ENCODE measurements at places on chromosomes 4 and X.

- no peak for DNase-seq
Measured at GRCh38 chr4:119715490-119716445, 87.2 kb upstream of the PDE5A start.

- peak; percentile 14 for DNase-seq
Measured at GRCh38 chrX:115690511-115691216, 129.7 kb downstream of the PLS3 start.

- DNase-seq: no peak
Measured at GRCh38 chr4:7788694-7789425, 150.8 kb downstream of the AFAP1 start.

- no peak for DNase-seq
Measured at GRCh38 chrX:11908371-11908770, 150.3 kb downstream of the MSL3 start.

- no peak for DNase-seq
Measured at GRCh38 chr4:2818351-2818939, 25.2 kb upstream of the ADD1 start.

- DNase-seq: no peak
Measured at GRCh38 chr4:24372881-24373280, 211.5 kb downstream of the DHX15 start.

DNA sequence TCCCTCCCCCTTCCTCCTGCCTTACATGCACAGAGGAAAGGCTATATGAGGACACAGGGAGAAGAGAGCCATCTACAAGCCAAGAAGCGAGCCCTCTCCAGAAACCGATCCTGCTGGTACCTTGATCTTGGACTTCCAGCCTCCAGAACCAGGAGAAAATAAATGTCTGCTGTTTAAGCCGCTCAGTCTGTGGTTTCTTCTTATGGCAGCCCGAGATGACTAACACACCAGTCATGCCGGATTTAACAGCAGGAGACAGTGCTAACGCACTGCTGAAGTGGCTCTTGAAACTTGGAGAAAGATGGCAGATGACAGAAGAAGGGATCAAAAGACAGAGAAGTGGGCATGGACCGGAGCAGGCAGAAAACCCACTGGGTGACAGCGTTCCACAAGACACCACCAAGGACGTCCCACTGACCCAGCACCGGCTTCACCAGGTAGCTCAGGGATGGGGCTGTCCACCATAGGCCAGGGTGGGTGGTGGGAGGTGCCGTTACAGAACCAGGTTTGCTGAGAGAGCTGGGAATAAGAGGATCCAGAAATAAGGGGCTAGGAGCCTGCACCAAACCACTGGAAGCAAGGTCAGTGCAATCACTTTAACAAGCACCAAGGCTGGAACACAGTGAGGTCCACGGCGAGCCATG lies 6.2 kb upstream of the MAN2B2 start:
- no peak for DNase-seq

- no peak for DNase-seq
Measured at GRCh38 chrX:10208281-10208856, 51.6 kb downstream of the CLCN4 start.

- no peak for DNase-seq
Measured at GRCh38 chr4:84948056-84948455, 18.4 kb downstream of the WDFY3 start.

GRCh38 chr4:7843831-7844593 lies 95.6 kb downstream of the AFAP1 start:
- peak; percentile 76 for DNase-seq

- DNase-seq: no peak
Measured at GRCh38 chr4:8537041-8537461, 43.1 kb upstream of the GPR78 start.

DNA sequence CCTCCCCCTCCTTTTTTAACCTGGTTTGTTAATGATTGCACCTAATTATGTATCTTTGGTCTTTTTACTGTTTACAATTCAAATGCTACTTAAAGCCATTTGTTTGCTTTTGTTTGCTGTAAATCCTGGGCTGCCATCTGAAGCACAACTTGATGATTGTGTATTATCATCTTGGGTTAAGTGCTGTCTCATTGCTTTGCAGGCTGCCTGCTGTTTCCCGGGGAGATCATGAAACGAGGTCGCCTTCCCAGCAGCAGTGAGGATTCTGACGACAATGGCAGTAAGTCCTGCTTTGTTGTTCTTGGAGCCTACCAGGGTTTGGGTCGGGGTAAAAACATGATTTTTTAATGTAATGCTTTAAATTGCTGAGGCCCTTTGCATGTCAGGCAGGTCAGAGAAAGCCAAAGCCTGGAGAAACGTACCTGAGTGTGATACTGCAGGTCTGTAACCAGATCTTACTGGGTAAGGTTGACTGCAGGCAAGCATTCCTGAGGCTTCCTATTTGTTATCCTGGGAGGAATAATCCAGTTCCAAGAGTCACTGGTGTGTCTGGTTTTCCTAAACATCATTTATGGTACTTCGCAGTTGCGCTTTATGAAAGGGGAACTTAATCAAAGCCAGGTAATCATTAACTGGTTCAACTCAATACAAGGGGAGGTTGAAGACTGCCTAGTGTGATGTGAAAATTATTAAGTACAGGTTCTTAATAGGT lies 22.2 kb downstream of the JADE1 start:
- DNase-seq: no peak

- DNase-seq: no peak
Measured at GRCh38 chr4:110442309-110442708, 33.6 kb upstream of the ENPEP start.

DNA sequence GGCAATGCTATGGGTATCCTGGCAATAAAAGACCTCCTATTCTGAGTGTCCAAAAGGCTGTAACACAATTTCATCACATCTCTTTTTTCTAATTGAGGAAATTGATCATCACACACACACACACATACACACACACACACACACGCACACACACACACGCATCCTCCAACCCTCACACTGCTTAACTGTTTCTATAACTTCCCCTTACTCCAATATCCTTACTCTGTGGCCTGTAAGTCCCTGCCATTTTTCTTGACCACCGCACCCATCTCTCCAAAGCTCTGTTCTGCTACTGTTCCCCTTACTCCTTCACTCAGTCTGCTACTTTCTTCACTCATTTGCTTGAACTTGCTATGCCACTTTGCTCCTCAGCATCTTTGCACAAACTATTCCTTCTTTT lies 115.6 kb downstream of the AMELX start:
- no peak for DNase-seq

DNA sequence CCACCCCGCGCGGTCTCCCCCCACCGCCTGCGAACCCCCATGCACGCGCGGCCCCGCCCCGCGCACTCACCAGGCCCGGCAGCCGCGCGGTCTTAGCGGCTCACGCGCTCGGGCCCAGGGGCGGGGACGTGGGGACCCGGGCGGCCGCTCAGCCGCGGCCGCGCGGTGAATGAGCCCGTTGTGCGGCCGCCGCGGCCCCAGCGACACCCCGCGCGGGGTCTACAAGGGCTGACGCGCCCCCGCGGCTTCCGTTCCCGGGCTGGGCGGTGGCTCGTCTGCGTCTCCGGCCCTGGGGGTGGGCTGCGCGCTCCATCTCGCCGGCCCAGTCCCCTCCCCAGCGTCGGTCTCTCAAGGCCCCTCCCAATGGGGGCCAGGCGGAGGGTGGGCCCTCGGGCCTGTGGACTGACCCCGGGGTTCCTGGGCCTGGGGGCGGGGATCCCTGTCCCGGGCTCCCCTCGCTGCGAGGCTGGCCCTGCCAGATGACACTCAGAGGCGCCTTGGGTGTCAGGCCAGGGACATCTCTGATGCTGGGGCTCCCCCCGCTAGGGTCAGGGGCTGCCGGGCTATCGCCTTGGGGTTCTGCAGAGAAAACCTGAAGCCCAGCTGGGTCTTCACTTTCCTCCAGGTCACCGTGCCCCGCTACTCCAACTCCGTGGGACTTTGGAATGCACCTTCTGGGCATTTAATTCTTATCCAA lies 4.3 kb upstream of the SLC26A1 start:
- no peak for DNase-seq

DNA sequence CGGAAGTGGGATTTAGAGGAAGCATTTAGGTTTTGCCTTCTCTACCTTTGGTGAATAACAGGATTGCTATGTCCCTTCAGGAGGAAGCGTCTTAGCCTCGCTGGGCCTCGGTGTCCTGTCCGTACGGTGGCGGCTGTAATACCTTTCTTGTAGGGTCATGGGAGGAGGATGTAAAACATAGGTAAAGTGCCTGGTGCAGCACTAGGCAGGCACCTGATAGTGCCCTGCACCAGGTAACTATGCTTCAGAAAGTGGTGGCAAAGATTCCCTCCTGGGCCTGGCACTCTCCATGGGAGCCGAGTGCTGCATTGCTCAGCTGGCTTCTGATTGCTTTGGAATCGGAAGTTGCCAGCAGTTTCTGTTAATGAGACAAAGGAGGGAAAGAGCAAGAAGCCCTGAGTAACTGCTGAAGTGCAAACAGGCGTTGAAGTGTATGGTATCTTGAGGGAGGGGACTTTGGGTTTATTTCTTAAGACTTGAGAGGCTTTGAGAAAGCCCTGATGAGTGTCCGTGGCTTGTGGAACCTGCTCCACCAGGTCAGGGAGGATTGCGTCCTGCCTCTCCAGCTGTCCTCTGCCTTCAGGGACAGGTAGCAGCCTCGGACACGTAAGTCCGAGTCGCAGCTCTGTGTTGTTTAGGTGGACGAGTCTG lies 45.8 kb downstream of the TBC1D14 start:
- DNase-seq: no peak

GRCh38 chrX:110180176-110180927 lies 137.5 kb downstream of the AMMECR1 start:
- DNase-seq: no peak

DNA sequence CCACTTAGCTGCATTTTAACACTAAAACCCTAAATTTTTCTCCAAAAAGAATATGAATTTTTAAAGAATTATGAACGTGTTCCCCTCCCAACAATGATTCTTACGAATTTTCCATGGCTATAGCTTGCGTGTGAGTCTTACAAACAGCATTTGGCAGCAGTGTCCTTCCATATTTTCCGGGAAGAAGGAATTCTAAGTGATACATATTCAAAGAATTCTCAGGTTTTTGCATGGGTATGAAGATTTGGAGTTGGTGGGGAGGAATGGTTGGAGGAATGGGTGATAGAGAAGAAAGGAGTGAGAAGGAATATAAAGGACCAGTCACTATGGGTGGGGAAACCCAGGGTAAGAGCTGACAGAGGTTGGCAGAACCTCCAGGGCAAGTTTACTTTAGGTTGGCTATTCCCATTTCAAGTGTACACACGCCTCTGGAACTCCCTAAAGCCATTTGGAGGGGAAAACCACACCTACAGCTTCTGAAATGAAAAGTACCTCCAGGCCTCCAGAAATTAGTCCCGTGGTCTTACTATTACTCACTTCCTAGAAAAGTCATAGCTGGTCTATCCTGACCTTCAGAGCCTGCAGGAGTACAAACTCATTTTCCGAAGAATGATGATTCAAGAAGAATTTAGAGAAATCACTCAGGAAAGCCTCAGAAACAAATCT lies 420.8 kb upstream of the DIPK2B start:
- no peak for DNase-seq

DNA sequence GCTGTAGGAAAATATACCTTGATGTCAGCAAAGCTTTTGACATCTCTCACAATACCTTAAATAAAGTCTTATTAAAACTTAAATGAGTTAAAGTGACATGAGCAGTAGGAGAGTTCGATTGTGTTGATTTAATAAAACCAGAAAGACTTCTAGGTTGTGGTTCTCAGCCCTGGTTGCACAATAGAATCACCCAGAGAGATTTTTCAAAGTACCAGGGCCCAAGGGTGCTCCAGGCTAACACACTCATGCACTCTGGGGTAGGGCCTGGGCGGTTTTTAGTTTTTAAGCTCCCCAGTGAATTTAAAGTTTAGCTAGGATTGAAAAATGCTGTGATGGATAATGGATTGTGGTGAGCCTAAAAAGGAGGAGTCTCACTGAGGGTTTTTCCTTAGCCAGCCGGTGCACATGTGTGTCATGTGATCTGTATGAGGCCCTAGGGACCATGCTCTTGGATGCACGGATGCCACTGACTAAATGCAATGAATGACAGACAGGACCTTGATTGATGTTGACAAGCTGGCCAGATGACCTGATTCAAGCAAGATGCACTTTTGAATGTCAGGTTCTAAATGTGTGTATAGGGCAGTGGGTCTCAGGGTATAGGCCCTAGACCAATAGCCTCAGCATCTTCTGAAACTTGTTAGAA lies 185.0 kb downstream of the PTTG2 start:
- no peak for DNase-seq

DNA sequence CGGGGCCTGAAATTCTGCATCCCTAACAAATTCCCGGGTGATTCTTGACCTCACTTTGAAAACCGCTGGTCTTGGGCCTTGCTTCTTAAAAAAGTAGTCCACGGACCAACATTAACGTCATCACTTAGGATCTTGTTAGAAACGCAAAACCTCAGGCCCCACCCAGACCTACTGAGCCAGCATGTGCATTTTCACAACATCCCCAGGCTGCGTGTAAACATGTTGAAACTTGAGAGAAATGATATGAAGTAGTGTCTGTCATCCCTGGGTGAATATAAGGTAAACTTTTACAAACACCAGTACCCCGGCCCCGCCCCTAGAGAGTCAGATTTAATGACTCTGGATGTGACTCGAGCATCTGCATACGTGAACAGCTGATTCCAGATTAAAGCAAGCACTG lies 33.7 kb downstream of the SORBS2 start:
- no peak for DNase-seq

- no peak for DNase-seq
Measured at GRCh38 chrX:153804100-153804595, 9.7 kb downstream of the SSR4 start.

DNA sequence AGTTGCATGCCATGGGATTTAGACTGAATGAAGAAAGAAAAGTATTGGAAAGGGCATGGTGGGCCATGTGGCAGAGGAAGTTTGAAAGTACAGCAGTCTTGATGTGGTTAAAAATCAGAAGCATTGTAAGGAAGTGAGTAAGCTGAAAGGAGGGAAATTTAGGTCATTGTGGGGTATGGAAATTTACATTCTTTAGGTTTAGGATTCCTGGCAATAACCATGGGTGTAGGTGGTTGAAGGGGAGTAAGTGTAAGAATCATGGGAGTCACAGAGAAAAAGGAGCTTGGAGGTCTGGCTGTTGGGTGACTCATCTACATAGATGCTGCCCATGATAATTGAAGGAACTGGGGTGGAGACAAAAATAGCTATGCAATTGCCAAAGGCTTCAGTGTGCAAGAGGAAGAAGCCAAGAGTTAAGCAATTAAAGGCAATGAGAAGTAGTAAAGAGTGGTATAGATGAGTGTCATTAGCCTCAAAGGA lies 243.8 kb upstream of the LDB2 start:
- no peak for DNase-seq

GRCh38 chr4:162408309-162408708 lies 244.5 kb upstream of the FSTL5 start:
- no peak for DNase-seq

DNA sequence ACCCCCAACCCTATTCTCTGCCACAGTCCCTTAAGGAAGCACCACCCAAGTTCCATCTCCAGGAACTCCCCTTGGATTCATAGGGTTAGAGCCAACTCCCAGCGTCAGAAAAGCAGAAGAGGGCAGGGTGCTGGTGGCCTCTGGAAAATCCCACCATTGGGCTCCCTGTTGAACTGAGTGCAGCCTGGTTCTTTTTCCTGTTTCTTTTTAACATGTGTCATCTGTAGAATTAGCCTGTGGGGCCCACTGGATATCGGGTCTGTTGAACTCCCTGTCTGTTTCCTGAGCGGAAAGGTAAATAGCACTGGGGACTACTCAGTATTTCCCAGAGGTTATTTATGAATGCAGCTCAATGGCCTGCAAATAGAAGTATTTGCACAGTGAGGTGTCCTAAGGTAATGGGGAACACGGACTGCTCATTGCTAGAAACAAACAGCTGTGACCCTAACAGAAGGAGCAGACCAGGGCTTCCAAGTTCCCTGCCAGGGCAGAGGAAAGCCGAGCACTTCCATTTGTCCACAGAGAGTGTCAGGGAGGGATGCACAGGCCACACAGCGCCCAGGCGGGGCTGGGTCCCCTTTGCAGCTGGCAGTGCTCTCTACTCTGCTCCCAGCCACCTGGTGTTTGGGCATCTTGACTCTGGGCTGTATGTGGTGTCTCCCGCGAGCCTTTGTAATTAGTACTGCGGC lies 102.6 kb downstream of the FHDC1 start:
- DNase-seq: no peak

Data from activated gamma-delta T cell treated with Interleukin-2 at 50 U/mL for 16 hours (primary cell).